H4 (cell line): ENCODE measurements at places on chromosomes 16 and 17.

GRCh38 chr16:8717892-8718415 lies 43.5 kb downstream of the ABAT start:
- DNase-seq, result no peak

DNA sequence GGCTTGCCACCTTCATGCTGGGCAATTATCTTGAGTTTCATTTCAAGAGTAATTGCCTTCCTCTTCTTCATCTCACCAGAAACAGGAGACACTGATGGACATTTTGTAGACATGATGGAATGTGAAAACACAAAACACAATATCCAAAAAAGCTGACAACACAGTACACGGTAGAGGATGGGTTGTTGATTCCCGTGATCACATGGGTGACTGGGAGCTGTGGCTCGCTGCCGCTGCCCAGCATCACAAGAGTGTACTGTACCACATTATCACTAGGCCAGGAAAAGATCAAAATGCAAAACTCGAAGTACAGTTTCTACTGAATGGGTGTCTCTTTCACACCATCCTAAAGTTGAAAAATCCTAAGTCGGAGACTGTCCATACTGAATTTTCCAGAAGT lies 7.4 kb downstream of the PTRH2 start:
- no peak for DNase-seq

- no peak for DNase-seq
Measured at GRCh38 chr17:42989726-42990652, 8.2 kb upstream of the RPL27 start.

- no peak for DNase-seq
Measured at GRCh38 chr16:69031877-69032301, 73.6 kb upstream of the HAS3 start.

GRCh38 chr16:11350921-11351335 lies 5.7 kb downstream of the RMI2 start:
- DNase-seq, result no peak

DNA sequence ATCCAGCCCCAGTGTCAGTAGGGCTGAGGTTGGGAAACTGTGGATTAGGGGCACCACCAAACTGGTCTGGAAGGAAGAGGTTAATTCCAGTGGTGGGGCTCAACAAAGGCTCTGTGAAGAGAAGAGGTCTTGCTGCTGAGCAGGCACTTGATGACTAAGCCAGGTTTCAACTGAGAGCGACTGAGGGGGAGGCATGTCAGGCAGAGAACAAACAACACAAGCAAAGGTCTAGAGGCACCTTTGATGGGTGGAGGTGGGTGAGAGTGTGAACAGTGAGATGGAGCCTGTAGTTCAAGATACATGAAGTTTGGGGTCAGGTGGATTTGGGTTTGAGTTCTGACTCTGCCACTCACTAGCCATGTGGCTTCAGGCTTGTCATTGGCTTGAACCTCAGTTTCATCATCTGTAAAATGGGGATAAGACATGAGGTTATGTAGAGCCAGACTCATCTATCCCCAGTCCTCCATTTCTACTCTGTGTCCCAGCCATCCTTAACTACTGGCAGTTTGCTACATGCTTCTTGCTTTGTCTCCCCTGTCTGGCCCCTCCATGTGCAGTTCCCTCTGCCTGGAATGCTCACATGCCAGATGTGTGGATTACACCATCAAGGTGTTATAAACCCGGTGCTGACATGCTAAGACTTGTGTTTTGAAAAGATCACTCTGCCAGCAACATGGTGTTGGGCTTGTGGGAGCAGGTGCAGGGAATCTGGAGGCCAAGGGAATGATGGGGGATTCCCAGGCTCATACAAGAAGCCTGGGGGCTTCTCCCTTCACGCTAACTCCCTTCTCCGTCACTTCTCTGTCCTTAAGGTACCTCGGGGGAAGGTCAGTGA lies 3.0 kb upstream of the RMI2 start:
- DNase-seq, result no peak
